ENCODE measurements at places on chromosomes 6 and 20.

DNA sequence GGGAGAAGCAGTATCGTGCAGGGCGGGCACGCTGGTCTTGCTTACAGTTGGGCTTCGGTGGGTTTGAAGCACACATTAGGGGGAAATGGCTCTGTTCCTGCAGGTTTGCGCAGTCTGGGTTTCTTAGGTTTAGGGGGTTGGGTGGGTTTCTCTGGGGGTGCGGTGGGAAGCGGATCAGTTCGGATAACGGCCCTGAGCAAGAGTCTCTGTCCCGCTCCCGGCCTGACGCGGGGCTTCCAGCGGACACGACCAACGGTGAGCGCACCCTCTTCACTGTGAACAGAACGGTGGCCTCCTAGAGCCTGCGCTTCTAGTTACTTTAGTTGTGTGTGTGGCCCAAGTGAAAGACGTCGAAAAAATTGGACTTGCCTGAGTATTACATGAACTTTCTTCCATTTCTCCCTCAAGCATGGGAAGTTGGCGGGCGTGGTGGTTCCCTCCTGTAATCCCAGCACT lies 635 bp upstream of the ELOVL2 start:
- DNase-seq = no peak

DNA sequence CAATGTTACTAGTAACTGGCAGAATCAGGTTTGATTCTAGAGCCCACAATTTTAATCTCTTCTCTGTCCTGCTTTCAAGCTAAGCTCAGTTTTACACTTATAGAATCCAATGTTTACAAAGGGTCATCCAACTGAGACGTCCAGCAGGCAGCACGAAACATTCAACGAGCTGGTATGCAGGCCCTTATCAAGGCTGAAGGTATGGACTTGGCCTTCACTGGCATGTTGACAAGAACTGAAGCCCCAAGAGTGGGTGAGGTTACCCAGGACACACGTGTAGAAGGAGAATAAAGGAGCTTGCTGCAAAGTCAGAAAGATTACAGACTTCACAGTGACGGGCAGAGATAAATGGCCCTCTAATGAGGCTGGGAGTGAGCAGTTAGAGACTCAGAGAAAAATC lies 187.4 kb downstream of the KIF16B start:
- DNase-seq = no peak

DNA sequence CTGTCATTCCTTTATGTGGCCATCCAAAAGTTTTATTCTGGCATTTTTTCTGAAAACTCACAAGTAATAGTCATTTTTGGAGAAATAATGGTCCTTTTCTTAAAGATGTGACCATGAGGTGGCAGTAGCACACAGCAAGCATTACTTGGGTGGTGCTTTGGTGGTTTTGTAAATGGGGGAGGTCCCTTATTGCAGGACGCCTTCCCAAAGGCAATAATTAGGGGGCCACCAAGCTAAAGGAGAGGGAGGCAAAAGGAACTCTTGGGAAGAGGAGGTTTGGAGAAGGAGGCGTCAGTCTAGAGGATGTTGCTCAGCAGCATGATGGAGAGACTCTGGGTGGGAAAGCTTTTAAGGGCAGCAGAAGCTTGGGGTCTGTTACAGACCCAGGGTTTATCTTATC lies 422.6 kb upstream of the MMS22L start:
- DNase-seq = peak; percentile 28

DNA sequence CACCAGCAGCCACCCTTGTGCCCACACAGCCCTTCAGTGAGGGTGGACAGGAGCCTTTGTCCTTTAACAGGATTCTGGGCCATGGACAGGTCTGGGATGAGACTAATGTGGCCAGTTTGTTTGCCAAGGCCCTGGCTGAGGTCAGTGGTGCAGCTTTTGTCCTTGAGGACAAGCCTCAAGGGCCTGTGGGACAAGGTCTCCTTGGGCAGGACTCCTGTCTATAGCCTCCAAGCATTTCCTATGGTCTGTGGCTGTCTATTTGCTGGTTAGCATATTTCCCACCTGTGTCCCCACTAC lies 44.1 kb downstream of the SUN5 start:
- DNase-seq = no peak

GRCh38 chr6:84228198-84228543 lies 728 bp upstream of the CEP162 start:
- DNase-seq = no peak

DNA sequence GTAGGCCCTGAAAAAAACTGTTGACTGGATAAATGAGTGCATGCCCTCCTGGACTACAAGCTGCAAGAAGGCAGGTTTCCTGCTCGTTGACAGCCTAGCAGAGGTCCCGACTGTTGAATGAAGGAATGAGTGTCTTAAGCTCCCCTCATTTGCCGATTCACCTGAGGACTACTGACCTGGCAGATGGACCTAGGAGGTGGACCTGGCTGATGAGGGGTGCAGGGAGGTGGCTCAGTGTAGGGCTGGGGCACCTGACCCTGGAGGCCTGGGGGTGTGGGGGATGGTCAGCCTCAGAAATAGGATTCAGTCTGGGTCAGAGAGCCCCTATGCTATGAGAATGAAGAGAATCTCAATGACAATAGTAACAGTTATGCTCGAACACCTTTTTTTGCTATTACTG lies 11.6 kb upstream of the TFAP2C start:
- no peak for DNase-seq

GRCh38 chr6:3746119-3746691 lies 5.3 kb downstream of the PXDC1 start:
- peak; percentile 34 for DNase-seq

- peak; percentile 94 for DNase-seq
Observed at GRCh38 chr20:35120012-35120701, 27.0 kb downstream of the EDEM2 start.

DNA sequence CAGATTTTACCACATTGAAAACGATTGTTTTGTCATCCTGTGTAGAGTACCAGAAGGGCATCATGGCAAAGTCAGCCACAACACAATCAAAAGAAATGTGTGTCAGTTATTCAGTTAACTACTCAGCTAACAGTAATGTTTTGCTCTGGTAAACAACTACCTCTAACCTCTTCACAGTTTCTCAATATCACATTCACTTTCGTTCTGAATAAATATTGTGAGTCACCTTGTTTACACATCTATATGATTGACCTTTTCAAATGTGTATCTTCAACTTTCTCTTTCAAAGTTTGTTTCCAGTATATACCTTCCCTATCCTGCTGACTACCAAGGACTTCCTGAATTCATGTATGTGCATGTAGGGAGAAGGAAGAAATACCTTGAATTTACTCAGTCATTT lies 216.6 kb upstream of the UFL1 start:
- DNase-seq = no peak

GRCh38 chr6:88483424-88483823 lies 317.3 kb upstream of the CNR1 start:
- DNase-seq = no peak

DNA sequence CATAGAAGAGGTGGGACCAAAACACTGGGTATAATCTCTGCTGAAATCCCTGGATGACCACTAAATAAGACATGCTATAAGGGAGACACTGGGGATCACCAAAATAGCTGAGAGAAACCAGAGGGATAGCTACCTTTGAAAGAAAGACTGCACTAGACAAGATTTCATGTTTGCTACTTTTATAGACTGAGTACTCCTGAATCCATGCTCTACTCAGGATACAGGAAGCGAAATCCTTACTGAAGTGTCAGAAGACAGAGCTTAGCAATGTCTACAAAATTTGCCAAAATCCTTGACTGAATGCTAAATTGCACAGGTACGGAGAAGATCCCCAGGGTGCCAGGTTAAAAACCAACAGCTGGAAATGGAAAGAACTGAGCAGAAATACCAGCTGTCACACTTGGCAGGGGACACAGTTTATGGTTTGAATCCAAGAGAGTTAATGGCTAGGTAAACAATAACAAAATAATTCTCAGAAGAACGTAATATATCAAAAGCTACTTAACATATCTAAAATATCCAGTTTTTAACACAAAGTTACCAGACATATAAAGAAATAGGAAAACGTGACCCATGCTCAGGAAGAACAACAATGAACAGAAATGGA lies 125.4 kb downstream of the MAN1A1 start:
- DNase-seq = no peak

DNA sequence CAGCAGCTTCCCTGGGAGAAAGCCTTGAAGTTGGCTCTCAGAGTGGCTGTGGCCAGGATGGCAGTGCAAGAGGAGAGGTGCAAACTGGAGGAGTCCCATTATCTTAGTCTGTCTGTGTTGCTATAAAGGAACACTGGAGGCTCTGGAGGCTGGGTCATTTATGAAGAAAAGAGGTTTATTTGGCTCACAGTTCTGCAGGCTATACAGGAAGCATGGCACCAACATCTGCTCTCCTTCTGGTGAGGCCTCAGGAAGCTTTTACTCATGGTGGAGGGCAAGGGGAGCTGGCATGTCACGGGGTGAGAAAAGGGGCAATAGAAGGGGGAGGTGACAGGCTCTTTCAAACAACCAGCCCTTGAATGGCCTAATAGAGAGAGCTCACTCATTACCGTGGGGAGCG lies 47.1 kb downstream of the PSMG4 start:
- DNase-seq = no peak

- no peak for DNase-seq
Observed at GRCh38 chr6:25060522-25060921, 124.8 kb upstream of the RIPOR2 start.

Data from NB4 (cell line).